AG08396 (cell line): ENCODE measurements at places on chromosomes 6 and 20.

- DNase-seq: no peak
Measured at GRCh38 chr6:112215488-112216284, 38.7 kb downstream of the LAMA4 start.

DNA sequence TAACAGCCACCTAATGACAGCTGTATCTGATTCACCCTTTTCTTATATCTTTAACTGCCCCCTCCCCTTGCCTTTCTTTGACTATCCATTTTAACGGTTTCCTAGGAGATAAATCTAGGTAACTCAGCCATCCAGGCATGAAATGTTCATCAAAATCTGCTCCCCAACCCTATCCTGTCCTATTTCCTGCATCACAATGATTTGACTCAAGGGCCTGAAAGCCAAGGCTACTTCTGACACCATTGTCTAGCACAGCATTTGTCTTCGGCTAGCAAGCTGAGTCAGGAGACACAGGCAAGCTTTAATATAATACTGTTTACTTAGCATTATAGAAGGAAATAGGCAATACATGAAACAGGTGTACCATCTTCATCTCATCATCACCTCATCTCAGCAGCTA, 31.6 kb upstream of the MANEA start:
- DNase-seq: no peak

DNA sequence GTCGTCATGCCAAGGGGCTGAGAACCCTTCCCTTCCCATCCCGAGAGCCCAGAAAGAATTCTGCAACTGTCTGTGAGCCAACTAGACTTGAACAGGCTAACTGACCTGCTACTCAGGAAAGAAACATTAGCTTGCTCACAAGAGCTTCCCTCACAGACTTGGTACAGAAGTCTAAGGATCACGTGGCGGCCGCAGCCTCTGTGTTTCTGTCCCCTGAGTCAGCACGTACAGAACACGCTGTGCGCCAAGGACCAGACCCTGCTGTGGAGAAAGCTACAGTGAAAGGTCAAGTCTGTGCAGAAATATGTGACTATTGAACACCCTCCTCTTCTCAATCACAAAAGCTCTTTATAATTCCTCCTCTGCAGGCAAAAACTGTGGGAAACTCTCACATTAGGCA, 151.3 kb upstream of the QKI start:
- no peak for DNase-seq

DNA sequence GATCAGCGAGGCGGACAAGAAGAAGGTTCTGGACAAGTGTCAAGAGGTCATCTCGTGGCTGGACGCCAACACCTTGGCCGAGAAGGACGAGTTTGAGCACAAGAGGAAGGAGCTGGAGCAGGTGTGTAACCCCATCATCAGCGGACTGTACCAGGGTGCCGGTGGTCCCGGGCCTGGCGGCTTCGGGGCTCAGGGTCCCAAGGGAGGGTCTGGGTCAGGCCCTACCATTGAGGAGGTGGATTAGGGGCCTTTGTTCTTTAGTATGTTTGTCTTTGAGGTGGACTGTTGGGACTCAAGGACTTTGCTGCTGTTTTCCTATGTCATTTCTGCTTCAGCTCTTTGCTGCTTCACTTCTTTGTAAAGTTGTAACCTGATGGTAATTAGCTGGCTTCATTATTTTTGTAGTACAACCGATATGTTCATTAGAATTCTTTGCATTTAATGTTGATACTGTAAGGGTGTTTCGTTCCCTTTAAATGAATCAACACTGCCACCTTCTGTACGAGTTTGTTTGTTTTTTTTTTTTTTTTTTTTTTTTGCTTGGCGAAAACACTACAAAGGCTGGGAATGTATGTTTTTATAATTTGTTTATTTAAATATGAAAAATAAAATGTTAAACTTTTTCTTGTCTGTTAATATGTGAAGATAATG, 2.2 kb downstream of the HSPA1B start:
- no peak for DNase-seq

DNA sequence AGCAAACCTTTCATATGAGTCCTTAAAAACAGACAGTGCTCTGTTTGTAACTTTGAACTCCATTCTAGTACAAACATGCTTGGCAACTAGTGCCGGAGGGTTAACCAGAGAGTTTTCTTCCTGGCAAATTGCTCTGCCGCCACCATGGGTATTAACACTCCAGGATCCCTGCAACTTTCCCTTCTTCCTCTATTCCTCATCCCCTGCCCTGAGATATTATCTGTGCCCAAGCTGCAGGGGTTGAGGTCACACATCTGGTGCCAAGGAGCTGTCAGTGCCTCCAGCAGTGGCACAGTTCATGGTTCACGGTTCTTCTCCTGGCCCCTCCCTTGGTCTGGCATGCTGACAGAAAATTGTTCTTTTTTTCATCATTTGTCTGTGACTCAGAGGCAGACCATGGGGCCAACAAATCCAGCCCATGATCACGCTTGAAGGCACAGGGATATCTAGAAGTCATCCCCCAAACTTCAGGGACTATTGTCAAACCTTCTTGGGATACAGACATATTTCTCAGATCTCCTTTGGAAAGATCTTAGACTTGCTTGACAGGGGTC, 77.5 kb downstream of the ATXN1 start:
- DNase-seq: peak; percentile 32

DNA sequence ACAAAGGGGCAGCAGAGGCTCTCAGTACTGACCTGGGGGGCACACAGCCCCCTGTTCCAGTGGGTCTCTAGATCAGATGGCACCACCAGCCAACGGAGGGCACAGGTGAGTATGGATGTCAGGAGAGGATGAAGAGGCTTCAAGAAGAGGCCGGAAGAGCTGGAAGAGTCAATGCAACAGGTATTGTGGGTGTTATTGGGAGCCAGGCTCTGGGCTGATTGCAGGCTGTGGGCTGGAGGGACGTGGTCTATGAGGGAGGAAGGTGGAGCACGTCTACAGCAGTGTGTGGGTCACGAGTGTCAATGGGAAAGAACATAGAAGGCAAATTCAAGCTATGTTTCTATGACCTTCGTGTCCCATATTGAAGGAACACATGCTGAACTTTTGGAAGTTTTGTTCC, 18.8 kb upstream of the TAGAP start:
- DNase-seq: no peak

GRCh38 chr20:56433880-56434255, 21.8 kb downstream of the CASS4 start:
- DNase-seq: peak; percentile 58

DNA sequence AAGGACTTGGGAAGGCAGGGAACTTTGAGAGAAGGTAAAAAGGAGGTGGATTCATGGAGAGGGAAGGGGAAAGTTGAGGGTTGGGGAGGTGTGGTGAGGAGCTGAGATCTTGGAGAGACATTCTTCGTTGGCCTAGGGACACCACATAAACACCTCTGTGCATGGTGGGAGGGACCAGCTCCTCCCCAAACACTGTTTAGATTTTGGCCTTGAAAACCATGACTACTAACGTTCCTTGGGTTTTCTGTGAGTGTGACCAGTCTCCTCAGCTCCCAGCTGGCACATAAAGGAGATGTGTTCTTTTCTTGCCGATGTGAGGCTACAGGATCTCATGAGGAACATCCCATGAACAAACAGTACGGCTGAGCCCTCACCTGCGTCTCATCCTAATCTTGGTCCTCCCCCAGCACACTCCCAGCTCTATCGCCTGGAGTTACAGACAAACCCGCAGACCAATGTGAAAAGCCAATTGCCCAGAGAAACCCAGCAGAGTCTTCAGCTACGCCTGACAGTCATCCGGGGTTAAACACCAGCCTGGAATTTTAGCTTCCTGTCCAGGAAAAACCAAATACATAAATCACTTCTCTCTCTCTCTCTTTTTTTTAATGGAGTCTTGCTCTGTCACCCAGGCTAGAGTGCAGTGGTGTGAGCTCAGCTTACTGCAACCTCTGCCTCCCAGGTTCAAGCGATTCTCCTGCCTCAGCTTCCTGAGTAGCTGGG, 22.0 kb upstream of the DDR1 start:
- DNase-seq: no peak

DNA sequence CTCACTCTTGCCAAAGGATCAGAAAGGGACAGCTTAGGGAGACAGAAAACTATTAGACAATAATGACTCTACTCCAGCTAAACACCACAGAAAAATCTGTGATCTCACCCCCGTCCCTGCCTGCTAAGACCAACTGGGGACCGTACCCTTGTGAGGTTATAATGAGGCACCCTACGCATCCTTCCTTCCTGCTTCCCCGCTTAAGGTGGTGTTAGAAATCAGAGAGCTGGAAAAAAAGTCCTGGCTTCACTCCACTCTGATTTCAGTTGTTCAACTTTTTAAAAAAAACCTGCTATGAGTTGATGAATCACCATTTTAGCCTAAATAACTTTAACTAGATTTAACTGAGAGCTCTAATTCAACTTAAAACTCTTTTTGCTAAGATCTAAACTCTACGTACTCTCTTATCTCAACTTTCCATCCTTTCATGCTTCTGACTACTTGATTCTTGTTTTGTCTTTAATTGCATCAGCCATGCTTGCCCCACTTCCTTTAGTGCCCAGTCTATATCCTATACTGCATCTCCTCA, 35.8 kb upstream of the TMEM14A start:
- DNase-seq: no peak

- peak; percentile 50 for DNase-seq
Measured at GRCh38 chr6:56335726-56336125, 88.3 kb upstream of the COL21A1 start.

DNA sequence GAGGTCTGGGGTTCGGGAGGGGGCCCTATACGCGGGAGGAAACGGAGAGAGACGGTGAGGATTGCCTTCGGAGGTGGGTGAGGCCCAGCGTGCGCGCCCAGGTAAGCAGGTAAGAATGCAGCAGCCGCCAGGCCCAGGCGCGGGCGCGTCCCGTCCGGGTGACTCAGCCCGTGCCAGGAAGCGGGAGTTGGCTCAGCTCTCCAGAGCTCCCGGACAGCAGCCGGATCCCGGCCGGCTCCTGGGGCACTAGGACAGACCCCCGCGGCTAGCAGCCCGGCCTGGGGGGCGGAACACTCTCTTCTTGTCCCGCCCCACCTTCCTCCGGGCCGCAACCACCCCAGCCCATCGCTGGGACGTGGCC, 1.5 kb upstream of the MDFI start:
- peak; percentile 54 for DNase-seq

DNA sequence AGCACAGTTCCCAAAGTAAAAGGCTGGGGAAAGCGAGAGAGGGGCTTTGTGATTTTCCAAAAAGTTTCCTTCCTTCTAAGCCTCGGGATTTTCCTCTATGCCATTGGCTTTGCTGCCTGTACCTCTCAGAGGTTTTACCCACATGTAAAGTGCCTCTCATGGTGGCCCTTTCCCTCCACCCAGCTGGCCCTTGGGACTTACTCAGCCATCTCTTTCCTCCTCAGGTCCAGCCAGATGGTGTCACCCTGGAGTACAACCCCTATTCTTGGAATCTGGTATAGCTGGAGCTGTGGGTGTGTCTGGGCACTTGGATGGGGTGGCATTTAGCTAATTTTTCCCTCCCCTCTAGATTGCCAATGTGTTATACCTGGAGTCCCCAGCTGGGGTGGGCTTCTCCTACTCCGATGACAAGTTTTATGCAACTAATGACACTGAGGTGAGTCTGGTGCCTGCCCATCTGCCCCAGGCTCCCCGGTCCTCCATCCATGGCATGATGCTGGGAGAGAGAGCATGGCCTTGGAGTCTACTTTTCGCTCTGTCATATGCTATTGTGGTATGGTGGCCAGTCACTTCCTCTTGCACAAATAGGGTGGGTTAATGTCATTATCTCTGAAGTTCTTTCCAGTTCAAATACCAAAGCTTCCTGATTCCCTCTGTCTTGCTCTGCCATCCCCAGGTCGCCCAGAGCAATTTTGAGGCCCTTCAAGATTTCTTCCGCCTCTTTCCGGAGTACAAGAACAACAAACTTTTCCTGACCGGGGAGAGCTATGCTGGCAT, 1.1 kb downstream of the CTSA start:
- peak; percentile 75 for DNase-seq

DNA sequence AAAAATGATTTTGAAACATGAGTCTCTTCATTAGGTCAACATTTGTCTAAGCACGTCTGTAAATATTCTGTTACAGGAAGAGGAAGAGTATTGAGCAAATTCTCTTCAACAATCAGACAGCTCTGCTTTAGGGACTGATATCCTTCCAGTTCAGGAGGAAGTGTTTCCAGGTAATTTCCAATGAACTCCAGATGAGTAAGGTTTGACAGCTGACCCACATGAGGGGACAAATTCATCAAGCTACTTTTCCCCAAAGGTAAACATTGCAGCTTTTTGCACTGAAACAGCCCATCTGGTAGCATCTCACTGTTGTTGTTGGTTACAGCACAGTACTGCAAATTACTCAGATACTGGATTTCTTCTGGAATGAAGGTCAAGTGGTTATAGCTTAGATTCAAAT, 18.1 kb downstream of the ENPP1 start:
- no peak for DNase-seq

- no peak for DNase-seq
Measured at GRCh38 chr6:109081516-109082187, 13.0 kb downstream of the SESN1 start.

DNA sequence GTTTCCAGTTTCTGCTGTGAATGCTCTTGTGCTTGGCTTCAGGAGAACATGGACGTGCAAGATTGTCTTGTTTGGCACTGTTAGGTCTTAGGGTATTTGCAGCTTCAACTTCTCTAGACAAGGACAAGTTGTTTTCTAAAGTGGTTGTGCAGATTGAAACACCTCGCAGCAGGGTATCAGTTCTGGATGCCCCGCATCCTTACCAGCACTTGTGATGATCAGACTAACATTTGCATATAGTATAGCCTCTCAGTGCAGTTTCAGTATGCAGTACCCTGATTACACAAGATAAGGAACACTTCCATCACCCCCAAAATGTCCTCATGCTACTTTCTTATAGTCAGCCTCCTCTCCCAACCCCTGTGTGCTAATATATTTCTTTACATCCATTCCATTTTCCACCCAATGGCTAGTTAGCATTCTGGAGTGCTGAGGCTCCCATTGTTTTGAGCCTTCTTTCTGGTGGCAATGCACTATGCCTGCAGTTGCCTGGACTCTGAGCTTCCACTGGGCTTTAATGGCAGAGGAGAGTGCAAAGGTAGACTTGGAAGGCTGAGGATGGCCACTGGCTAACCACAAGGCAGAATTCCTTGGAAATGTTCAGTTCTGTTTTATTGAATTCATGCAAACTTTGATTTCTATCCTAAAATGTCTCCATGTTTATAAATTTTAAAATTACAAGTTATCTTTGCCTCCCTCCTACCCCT, 35.4 kb downstream of the KIF3B start:
- no peak for DNase-seq

DNA sequence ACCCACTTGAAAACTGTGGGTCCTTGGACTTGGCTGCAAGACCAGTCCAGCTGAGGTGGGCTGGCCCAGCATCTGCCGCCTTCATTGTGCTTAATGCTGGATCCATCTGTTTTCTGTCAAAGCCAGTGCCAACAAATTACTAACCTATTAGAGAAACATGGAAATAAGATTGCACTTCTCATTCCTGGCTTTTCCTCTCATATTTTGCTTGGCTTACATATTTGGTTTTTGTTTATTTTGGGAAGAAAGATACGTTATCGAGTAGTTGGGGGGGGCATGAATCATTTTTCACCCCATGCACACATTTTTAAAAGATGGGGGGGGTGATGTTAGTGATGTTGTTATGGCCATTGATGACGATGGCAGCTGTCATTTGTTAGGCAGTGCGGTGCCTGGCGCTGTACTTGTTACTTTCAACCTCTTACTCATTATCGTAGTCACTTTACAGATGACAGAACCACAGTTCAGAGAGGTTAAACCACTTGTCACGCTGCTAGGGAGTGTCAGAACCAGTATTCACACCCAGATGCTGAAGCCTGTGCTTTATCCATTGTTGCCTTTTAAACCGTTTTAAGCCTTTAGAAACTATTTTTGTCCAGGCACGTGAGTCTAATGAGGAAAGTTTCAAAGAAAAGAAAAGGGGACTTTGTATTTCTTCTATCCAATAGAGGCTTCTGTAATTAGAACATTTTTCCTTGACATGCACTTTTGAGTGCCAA, 180.0 kb downstream of the TMEM242 start:
- peak; percentile 78 for DNase-seq

- DNase-seq: no peak
Measured at GRCh38 chr6:45970326-45970725, 45.3 kb downstream of the CLIC5 start.
